CD4-positive, alpha-beta T cell treated with Interleukin-6 at 100 ng/mL for 8 hours (primary cell): ENCODE measurements at places on chromosomes 7 and 10.
A peak's percentile ranks its signal among the peaks of the same experiment; 100 is the strongest.

DNA sequence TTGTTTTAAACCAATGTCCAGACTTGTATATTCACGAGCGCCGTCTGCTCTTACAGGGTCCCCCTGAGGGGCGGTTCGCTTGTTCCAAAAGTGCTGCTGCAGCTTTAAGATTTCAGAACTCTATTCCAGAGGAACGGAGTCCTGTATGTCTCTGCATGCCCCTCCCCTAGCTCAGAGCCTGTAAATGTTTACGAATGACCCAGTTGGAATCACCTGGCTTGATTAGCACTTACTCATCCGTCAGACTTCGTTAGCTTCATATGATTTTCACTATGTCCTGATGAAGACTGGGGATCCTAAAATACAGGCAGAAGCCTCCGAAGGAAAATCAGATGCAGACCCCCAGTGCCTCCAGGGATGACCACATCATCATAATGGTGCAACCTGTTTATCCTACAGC lies 4.5 kb upstream of the CHST15 start:
- DNase-seq: no peak

DNA sequence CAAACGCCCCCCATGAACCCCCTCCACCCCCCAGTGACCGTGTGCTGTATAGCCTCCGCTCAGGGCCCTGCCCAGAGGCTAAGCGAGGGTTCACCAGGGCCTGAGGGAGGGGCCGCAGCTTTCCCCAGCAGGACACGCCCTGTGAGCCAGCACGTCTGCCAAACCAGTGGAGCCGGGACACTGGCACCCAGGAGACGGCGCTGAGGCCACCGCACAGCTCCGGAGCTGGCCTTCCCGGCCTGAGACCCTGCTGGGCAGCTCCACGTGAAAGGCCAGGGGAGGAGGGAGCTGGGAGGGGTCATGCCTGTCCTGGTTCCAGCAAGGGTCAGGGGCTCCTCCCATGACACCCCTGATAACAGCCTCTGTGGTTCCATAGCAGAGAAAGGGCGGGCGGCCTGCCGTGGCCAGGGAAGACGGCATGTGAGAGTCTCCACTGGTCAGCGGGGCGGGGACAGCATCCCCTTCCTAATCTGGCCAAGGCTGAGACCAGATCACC lies 278.3 kb downstream of the ELFN1 start:
- no peak for DNase-seq

DNA sequence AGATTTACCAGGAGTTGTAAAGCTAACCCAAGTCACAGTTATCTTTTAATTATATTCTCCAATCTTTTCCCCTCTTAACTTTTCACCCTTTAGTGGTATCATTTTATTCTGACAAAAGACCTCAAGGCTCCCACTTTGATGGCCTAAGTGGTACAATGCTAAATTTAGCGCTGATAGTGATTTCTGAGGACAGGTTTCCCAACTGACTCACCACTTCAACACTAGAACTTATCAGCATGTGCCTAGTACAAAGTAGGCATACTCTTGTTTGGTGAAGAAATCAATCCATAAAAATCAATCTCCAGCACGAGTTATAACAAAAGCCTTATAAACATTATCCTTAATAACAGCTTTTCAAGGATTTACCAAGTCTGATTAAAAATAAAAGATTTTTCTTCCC lies 7.5 kb downstream of the SNX13 start:
- DNase-seq: no peak

GRCh38 chr7:100691676-100692577 lies 2.1 kb downstream of the GIGYF1 start:
- peak; percentile 79 for DNase-seq

DNA sequence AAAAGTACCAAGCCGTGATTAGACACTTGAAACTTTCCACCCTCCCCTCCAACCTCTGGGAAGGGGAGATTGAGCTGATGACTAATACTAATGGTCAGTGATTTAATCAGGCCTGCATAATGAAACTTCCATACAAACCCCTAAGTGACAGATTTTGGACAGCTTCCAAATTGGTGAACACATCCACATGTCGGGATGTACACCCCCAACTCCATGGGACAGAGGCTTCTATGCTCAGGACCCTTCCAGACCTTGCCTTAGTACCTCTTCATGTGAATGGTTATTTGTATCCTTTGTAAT lies 4.8 kb downstream of the NUB1 start:
- no peak for DNase-seq

- no peak for DNase-seq
These were observed 259.7 kb upstream of the HABP2 start for GRCh38 chr10:113293167-113293566.

DNA sequence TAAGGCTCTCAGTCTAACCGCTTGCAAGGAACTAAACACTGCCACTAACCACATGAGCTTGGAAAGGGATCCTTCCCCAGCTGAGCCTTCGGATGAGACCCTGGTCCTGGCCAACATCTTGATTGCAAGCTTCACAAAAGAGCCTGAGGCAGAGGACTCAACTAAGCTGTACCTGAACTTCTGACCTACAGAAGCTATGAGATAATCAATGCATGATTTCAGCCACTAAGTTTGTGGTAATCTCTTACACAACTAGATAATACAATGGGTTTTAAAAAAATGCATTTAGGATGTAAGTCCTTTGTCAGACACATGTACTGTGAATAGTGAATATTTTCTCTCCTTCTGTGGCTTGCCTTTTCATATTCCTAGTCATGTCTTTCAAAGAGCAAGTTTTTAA lies 125.6 kb upstream of the RHEB start:
- DNase-seq: no peak

DNA sequence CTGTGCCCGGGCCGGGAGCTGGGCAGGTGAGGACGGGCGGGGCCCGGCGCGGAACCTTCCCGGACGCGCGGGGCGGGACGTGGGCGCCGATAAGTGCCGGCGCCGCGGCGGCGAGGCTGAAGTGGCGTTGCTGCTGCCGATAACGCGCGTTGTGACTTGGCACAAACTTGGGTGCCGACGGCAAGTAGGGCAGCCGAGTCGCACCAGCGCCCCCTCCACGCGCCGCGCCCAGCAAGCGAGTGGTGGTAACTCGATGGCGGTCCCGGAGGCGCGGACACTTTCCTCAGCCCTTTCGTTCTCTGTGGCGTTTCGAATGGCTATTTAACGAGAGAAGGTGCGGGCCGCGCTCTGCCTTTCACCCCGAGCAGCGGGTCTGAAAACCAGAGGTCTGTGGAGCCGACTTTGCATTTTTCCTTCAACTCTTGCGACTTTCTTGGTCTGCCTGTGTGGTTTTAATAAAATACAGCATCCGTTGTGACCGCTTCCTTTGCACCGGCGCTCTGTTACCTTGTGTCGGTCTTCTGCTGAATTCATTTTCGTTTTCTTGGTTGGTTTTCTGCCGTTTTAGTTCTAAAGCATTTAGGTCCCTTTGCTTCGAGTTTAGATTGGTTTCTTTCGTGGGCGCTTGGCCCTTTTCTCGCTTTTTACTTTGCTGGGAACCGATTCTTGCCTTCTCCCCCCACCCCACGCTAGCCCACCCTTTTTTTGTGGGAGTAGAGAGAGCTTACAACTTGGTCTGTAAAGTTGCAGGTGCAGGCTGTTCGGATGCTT lies 701 bp downstream of the STK17A start:
- DNase-seq: peak; percentile 61

- DNase-seq: no peak
These were observed 782.7 kb upstream of the CELF2 start for GRCh38 chr10:10235003-10235402.

- no peak for DNase-seq
These were observed 322.9 kb upstream of the AKR1E2 start for GRCh38 chr10:4503076-4503475.

DNA sequence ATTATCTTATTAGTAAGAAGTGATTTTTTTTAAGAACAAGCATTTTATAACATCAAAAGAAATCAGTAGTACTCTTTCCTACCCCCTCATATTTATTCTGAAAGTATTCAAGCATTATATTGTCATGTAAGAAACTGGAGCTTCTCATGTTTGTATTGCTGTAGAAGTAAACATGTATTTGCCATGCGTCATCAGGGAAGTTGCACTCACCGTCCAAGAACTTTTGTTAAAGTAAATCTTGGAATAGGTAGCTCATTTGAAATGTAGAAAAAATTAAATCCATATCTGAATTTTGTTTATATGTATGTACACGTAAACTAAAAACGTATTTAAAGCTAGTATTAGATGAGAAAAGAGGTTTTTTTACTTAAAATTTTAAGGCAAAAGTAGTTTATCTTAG lies 96.8 kb downstream of the PTEN start:
- DNase-seq: no peak
